Spinal cord (tissue), 10 donors: ENCODE measurements at places on chromosomes 7 and 10. TPM values are rescaled to one million over a fixed set of nuclear protein-coding genes. Genes with fewer than 3 reads are reported as not detected.

C7orf33 gene
- not detected for polyA plus RNA-seq

GGCT gene
- 46.2 TPM for polyA plus RNA-seq

GIMAP8 gene
- polyA plus RNA-seq: 3.9 TPM

SPRN gene
- 42.5 TPM for polyA plus RNA-seq

ADRB1 gene
- polyA plus RNA-seq: 4.0 TPM

SMO gene
- 27.9 TPM for polyA plus RNA-seq

SSC4D gene
- polyA plus RNA-seq: 4.3 TPM

ITIH5 gene
- 32.4 TPM for polyA plus RNA-seq

CYP2C9 gene
- 0.18 TPM for polyA plus RNA-seq

VAX1 gene
- not detected for polyA plus RNA-seq

ADAMTS14 gene
- polyA plus RNA-seq: 4.7 TPM

OR2A42 gene
- polyA plus RNA-seq: 0.11 TPM

GATAD1 gene
- polyA plus RNA-seq: 27.6 TPM

FKBP6 gene
- polyA plus RNA-seq: 0.39 TPM
